ENCODE measurements at places on chromosomes 11 and 22.

- no peak for DNase-seq
These were observed 96.1 kb downstream of the PRR5L start for GRCh38 chr11:36392196-36392595.

- no peak for DNase-seq
These were observed 21.7 kb downstream of the KIRREL3 start for GRCh38 chr11:126978911-126979310.

DNA sequence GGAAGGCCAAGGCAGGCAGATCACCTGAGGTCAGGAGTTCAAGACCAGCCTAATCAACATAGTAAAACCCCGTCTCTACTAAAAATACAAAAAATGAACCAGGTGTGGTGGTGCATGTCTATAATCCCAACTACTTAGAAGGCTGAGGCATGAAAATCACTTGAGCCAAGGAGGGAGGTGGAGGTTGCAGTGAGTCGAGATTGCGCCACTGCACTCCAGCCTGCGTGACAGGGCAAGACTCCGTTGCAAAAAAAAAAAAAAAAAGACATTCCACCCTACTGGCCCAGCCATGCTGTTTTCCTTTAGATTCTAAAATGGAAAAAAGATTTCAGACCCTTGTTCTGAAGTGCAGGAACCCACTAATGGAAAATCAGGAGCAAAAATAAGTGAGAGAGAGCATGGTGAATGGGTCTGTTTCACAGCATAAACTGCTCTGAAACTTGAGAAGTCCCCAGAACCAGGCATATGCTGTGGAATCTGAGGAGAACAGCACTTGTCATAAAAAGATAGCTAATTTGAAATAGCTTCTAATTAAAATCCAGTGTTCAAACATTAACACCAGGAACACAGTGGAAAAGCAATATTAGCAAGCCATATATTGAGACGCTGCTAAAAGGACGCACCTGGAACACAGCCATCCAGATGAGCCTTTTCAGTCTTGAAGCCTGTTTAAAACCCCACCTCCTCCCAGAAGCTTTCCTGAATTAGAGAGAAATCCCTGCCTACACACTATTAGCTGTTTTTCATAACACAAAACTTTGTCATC, 66.3 kb upstream of the CHRM4 start:
- no peak for DNase-seq

GRCh38 chr11:24793479-24793878, 296.6 kb downstream of the LUZP2 start:
- peak; percentile 5 for DNase-seq

DNA sequence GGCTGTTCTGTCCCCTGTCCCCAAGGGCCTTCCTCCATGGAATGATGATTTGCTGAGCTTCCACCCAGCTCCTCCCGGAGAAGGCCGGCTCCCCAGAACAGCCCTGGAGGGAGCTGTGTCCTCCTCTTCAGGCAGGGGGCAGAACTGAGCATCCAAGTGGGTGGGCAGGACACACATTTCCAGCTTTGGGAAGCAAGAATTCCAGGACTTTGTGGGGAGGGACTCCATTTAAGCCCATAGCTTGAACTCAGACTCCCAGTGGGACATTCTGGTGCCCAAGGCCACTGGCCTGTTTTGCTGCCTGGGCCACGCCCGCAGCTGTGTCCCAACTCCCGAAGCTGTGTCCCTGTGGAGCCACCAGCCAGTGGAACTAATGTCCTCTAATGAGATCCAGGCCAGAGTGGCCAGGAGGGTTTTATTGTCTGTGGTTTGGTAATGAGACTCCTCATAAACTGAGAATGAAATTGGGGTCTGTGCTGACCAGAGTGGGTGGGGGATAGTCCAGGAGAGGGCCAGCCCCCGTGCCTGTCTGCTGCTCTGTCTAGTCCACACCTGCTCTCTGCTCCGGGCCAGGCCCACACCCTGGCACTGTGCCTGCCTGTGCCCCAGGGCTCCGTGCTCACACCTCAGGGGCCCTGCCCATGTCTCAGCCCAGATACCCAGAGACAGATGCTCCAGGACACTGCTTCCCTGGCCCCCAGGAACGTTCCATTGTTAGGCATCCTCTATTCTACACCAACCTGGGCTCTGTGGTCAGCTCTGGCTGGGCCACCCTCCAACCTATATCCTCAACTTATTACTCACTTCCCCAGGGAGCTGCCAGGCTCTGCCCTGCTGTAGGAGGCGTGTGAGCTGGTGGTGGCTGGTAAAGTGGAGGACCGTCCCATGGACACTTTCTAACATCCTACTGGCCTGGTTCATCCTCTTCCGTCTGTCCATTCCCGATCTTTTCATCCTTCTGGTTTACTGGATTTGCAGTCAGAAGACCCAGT, 7.6 kb downstream of the NECTIN1 start:
- no peak for DNase-seq

DNA sequence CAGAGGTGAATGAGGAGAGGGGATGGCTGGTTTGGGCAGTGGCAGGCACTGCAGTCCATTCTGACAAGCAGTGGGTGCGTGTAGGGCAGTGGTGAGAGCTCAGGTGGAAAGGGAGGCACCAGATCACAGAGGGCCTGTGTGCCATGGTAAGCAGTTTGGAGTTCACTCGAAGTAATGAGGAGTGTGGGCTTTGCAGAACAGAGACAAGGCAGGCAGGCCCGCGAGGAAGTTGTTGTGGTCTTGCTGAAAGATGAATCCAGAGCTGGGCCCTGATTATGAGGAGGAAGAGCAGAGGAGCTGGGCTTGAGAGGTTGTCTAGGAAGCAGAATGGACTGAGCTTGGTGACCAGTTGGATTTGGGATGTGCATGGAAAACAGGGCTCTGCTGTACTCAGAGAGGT, 1.6 kb upstream of the DNAJB13 start:
- no peak for DNase-seq

- no peak for DNase-seq
These were observed 938 bp downstream of the SHISAL1 start for GRCh38 chr22:44311855-44312170.

DNA sequence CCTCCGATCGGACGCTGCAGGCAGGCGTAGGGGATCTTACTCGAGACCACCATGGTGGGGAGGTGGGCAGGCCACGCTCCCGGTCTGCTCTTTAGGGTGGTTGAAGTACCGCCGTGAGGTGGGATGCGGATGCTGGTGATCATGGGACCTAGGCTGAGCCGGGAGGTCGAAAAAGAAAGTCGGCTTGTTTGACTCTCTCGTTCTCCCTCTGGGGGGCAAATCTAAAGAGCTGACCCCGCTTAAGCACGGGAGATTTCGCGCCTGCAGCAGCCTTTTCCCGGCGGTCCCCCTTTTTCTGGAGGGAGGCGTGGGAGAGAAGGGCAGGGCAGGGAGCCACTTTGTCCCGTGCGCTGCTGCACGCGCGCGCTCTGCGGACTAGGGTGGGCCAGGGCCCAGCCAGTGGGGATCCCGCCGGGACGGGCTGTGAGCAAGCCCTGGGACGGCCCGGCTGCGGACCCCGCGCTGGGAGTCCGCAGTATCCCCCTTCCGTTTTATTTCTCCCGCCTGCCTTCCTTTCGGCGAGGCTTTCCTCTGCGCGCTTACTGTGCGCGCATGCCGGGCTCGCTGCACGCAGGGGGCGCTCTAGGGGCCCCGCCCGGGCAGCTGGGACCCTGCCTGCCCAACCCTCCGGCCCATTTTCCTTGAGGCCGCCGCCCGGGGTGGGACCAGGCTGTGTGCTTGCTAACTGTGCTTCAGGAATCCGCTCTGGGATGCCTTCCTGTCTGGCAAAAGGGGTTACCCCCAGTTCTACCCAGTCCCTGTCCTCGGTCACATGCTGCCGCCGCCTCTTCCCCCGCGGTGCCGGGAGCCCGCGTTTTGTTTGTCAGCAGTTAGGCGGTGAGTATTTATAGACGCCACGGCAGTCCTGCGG, 81.0 kb downstream of the PRR5L start:
- no peak for DNase-seq

- DNase-seq: no peak
These were observed 8.0 kb downstream of the CSTPP1 start for GRCh38 chr11:46944356-46945075.

DNA sequence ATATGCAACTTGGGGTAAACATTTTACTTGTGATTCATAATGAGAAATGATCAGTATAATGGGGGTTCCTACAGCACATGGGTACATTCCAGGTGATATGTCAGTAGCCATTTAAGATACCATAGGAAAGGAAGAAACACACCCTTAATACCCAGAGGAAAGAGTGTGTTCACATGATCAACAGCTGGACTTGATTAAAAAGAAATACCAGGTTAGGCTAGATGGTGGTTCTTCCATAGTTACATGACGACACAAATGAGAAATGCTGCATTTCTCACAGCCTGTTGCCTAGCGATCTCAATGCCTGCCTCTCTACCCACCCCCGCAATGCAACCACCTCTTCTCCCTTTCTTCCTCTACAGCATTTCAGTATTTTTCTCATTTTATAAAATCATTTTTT, 96.8 kb downstream of the TTC28 start:
- no peak for DNase-seq

GRCh38 chr22:48742191-48742555, 1085.5 kb downstream of the BRD1 start:
- DNase-seq: no peak

DNA sequence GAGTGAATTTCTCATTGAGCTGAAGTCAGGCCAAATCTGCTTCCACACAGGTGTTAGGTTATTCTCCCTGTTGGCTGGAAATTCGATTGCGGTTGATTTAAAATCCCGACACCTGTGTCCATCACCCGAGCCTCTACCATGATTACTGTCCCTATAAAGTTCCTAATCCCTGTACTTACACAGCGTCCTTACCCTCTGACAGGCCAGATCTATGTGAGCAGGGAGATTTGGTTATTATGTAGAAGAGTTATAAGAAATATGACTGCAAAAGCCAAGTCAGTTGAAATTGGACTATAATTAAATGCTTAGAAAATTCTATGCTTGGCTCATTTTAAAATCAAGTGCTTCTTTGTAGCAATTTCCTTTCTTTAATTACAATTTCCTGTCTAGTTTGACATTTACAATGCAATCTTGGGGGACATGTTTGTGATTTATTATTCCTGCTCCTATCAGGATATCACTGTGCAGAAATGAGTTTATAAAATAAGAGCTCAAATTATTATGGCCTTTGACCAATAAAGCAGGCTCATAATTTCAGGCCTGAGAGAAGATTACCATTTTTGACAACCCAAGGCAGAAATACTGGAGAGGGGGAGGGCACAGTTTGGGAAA, 32.5 kb upstream of the LMO1 start:
- DNase-seq: no peak

GRCh38 chr11:14821031-14821430, 71.0 kb downstream of the CYP2R1 start:
- DNase-seq: no peak

- no peak for DNase-seq
These were observed 1.1 kb downstream of the PLAAT5 start for GRCh38 chr11:63489879-63490278.

DNA sequence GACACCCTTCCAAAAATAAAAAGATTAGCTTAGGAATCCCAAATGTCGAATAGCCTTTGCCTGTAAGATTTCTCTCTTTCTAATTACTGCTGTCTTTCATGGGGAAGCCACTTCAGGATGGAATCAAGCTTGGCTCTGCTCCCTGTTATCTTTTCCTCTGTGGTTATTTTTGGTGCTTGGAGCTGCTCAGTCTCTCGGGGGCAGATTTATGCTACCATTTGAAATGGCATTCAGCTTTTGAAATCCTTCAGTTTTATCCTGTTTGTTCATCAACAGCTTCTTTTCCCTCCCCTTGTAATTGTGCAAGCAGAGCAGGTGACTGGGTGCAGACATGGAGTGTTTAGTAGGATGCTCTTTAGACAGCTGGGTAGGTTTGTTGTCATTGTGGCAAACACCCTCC, 111.0 kb downstream of the DBX1 start:
- no peak for DNase-seq

GRCh38 chr11:10326012-10326964, 21.4 kb downstream of the ADM start:
- peak; percentile 84 for DNase-seq

- DNase-seq: no peak
These were observed 1635.2 kb downstream of the FAM181B start for GRCh38 chr11:81098471-81098870.

- peak; percentile 79 for DNase-seq
These were observed 11.3 kb upstream of the OMP start for GRCh38 chr11:77091146-77091940.

Data from large intestine (tissue), 12 donors.